ENCODE measurements at places on chromosomes 2 and 18.

DNA sequence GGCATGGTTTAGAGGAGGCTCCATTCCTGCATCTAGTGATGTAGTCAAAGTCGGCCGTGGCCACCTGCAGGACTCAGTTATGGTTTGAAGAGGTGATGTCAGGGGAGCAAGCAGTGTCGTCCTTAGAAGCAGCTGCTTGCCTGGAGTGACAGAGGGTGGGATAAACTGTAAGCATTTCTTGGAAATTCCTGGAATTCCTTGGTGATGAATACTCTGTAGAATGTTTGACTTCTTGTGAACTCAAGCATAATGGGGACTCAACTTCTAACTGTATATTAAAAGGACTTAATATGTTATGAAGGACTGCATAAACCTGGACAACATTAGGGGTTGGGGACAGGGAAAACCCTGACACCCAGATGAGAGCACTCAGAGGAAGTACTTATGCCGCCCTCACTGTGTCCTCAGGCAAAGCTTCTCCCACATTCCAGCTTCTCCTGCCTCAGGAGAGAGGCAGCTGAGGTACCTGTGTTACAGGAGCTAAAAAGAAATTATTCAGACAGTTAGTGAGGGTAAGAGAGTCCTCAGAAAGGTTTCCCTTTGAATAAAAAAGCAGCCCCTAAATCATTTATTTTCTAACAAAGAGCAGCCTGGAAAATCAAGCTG, 459.9 kb upstream of the CELF4 start:
- DNase-seq, result no peak

GRCh38 chr2:33607251-33607721, 8.2 kb upstream of the FAM98A start:
- no peak for DNase-seq

DNA sequence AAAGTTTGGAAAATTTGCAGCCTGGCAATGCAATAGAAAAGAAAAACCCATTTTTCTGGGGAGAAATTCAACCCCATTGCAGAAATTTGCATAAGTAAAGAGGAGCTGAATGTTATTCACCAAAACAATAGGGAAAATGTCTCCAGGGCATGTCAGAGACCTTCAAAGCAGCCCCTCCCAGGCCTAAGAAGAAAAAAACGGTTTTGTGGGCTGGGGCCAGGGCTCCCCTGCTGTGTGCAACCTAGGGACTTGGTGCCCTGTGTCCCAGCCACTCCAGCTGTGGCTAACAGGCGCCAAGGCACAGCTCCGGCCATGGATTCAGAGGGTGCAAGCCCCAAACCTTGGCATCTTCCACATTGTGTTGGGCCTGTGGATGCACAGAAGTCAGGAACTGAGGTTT, 224.5 kb downstream of the TXNL1 start:
- DNase-seq, result no peak

DNA sequence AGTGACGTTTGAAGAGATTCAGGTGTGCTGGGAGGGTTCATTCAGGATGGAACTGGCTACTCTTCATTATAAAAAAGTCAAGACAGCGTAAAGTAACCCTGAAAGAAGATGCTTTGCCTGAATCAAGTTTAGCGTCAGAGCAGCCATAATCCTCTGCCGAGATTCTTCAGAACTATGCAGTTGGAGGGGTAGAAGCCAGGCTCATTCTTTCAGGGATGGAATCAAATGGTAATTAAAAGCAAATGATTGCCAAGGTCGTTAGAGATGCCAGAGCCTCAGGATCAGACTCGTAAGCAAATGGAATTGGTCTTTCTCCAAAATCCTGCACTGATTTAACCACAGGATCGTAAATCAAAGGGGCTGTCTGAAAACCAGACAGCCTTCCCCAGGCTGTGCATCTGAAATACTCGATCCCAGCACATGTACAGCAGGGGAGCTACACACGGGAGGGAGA, 21.9 kb downstream of the APCDD1 start:
- no peak for DNase-seq

DNA sequence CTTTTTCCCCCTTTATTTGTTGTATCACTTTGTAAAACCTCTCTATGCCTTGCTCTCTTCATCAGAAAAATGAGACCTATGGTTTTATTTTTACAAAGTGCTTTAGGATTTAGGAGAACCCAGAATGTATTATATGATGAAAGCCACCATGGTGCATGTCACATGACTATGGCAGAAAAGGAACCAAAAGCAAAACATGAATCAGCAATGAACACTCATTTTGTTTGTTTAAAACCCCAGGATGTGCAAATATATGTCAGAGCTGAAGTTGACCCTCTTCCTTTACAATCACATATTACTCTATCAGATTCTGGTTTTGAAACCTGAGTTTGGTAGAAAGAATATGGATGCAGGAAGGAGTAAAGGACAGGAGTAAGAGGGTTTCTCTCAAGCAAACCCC, 70.0 kb downstream of the FIGN start:
- DNase-seq, result no peak

- DNase-seq, result no peak
Observed at GRCh38 chr2:241997017-241997416, 127.5 kb downstream of the RTP5 start.

DNA sequence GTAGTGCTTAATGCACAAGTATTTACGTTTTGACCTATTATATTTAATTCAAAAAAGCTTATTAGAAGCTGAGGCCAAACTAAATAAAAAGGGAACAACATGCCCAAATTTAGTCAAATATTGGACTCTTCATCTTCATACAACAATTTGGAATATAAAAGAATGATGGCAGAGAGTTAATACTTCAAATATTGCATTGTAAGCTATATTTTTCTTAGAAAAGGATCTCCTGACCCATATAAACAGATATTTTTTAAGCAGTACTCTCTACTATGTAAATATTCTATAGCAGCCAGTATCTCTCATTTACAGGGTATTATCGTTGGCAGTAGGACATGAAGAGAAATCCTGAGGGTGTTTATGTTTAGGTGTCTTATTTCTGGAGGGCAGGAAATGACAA, 531.2 kb downstream of the NYAP2 start:
- DNase-seq, result no peak

DNA sequence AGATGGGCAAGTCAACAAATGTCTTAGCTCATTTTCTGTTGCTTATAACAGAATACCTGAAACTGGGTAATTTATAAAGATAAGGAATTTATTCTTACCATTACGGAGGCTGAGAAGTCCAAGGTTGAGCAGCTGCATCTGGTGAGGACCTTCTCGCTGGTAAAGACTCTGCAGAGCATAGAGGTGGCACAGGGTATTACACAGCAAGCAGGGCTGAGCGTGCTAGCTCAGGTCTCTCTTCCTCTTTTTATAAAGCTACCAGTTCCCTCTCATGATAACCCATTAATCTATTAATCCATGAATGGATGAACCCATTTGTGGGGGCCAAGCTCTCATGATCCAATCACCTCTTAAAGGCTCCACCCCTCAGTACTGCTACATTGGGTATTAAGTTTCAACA, 109.1 kb downstream of the CDK15 start:
- no peak for DNase-seq

DNA sequence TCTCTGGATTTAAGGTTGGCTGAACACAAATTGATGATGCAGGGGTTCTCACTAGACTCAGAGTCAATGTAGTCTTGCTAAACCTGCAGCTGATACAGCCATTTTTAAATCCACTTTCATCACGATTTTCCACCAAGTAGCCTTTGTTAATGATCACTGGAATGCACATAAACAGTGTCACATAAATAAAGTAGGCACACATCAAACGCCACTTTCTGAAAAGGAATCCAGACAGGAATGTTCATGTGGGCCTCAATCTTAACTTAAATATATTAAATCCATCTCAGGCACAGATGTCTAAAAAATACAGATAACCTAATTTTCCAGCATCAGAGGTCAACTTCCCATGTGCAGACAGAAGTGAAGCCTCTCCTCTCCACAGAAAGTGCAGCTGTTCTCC, 58.3 kb downstream of the LAMA1 start:
- DNase-seq, result no peak

DNA sequence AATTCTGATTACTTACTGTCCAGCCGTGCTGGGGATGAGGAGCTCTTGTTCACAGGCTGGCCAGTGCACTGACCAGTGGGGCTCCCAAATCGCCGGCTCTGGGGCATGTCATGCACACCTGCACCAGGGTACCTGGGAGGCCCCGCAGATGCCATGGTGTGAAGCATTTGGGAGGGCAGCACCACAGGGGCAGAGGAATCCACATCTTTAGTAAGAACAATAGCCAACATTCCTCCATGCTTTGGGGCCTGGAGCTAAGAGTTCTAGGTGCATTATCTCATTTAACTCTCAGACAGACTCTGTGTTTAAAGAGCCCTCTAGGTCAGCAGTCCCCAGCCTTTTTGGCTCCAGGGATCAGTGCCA, 104.2 kb downstream of the ACKR3 start:
- DNase-seq, result no peak

DNA sequence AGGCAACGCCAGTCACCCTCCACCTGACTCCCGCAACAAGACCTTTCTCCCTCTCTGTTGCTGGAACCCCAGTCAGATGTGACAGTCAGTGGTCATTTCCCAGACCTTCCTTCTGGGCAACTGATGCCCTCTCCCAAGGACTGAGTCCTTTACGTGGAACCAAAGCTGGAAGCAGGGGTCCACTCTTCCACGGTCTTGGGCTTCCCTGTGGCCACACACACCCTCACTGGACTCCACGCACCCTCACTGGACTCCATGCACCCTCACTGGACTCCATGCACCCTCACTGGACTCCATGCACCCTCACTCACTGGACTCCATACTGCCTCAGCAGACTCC, 7.1 kb downstream of the PTMA start:
- DNase-seq, result no peak

- DNase-seq, result no peak
Observed at GRCh38 chr18:54852780-54853675, 24.8 kb downstream of the RAB27B start.

DNA sequence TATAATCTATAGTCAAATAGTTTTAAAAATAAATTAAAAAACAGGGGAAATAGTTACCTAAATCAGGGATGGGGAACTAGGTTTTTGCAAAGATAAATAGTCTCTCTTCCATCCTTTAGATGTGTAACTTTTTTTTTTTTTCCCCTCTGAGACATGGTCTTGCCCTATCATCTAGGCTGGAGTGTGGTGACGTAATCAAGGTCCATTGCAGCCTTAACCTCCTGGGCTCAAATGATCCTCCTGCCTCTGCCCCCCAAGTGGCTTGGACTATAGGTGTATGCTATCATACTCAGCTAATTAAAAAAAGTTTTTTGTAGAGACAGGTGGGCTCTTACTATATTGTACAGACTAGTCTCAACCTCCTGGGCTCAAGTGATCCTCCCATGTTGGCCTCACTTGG, 316.5 kb downstream of the CCDC85A start:
- DNase-seq, result no peak

GRCh38 chr2:159187106-159187505, 99.4 kb downstream of the WDSUB1 start:
- no peak for DNase-seq

DNA sequence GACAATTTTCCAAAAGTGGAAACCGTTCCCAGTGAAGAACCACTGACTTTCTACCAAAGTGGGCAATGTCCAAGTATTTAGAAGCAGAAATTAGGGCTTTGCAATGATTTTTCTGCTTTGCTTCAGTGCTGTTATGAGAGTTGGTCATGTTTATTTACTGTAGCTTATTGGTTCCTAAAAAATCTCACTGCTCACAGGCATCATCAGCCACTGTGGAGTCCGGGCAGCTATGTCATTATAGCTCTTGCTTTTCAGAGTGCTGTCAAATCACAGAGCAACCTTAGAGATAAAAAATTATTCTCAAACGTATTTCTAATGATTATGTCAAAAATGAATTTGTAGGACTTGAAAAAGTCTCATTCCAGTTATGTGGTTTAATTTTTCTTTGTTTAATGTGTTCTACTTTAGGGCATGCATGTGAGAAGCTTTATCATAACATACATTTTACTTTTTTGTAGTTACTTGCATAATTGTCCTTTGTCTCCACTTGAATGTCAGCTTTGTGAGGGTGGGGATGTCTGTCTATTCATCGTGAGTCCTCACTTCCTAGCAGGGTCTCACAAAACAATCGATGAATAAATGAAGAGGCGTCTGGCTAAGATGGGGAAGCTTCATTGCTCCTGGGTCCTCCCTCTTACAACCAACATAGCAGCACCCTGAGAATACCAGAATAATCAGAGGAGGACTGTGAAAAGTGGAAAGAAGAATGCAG, 117.6 kb downstream of the TPGS2 start:
- DNase-seq, result no peak

- DNase-seq, result no peak
Observed at GRCh38 chr2:206275312-206276055, 1.0 kb downstream of the ZDBF2 start.

- DNase-seq, result no peak
Observed at GRCh38 chr18:58669731-58670378, 1.4 kb upstream of the MALT1 start.

GRCh38 chr18:55592106-55592505, 4.1 kb upstream of the TCF4 start:
- no peak for DNase-seq

DNA sequence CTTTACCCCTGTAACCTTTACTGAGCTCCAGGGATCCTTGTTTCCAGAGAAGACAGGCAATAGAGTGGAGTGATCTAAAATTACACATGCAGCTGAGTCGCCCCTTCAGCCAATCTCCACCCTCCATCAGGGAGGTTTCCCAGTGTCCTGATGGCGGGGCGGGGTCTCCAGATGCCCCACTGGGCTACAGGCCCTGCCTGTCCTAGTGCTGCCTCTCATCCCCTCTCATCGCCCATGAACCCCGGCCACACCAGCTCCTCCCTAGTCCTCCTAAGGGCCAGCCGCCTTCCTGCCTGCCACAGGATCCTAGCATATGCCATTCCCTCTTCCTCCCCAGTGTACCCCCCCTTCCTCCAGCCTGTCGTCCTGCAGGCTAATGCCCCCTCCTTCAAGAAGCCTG, 144.1 kb upstream of the GLI2 start:
- DNase-seq, result no peak
